ENCODE measurements at places on chromosomes 16 and 17.

- no peak for DNase-seq
Observed at GRCh38 chr17:1304522-1304921, 25.1 kb downstream of the TRARG1 start.

DNA sequence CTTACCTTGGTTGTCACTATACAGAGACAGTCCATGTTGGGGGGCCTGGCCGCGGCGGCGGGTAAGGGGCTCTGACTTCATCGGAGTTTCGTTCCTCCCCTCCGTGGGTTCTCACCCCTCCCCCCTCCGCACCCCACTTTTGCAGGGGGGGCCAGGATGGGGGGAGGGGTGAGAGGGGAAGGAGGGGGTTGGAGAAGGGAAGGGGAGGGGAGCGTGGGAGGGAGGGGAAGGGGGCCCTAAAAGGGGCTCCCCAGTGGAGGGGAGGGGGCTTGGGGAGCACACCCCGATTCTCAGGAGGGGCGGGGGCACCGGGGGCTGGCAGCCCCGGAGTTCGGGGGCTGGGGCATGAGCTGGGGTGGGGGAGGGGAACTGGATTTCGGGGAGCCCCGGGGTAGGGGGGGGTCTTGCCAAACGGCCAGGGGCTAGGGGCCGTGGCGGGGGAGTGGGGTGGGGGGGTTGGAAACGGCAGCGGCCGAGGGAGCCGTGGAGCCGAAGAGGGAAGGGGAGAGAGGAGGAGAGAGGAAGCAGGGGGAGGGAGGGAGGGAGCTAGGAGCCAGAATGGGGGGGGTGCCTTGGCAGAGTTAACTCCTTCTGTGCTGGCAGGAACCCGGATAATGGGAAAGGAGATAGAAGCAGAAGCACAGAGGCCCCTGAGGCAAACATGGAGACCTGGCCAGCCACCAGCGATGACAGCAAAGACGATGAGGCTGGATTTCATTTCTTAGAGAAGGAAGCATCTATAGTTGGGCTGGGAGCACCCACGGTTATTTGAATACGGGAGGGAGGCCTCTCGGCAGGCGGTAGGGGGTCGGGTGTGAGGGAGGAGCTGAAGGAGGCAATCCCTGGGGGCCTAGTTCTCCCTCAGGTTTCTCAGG is 2.3 kb downstream of the DLG4 start:
- DNase-seq: no peak

DNA sequence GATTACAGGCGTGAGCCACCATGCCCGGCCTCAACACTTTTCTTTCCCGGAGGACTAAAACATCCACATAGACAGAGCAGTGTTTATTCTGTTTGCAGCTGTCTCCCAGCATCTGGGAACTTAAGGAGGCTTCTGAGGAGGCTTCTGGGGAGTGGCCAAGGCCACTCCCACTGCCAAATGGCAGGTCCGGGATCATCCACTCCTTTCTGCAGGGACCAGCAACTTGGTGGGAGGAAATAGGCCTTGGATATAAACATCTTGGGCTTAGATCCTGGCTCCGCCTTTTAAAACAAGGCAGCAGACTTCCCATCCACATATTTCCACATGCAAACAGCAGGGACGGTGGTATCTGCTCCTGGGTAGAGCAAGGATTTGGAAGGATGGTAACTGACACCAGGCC is 14.1 kb upstream of the SPATA32 start:
- no peak for DNase-seq

- DNase-seq: no peak
Observed at GRCh38 chr16:74795104-74795503, 20.5 kb upstream of the FA2H start.

DNA sequence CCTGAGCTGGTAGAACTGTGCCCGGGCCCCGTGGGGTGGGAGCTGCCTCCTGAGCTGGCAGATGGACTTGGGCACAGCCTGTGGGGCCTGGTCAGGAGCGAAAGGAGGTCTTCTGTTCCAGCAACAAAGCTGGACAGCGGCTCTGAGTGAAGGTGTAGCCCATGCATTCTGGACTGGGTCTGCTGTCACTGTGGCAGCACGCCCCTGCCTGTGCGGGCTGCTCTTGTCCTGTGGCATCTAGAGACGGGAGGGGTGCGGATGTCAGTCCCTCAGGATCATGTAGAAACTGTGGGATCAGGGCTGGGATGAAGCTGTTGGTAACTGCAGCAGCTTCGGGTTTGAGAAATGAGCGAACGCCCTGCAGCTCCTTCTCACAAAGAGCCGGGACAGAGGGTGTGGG is 19.4 kb downstream of the BAIAP2 start:
- DNase-seq: no peak

GRCh38 chr16:48244863-48245195 is 729 bp downstream of the LONP2 start:
- DNase-seq: no peak

DNA sequence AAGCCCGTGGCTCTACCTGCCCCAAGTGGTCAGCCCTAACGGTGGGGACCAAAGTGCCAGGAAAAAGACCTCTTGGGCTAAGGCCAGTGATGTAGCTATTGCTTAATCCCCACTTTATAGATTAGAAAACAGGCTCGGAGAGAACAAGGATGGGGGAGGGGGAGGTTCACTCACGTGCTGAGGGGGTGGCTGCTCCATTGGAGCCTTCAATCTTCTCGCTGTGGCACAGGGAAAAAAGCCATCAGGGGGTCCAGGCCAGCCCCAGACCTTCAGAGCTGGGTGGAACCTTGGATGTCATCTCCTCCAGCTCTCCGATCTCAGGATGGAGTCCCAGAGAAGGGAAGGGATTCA is 45.9 kb downstream of the SRCIN1 start:
- no peak for DNase-seq

DNA sequence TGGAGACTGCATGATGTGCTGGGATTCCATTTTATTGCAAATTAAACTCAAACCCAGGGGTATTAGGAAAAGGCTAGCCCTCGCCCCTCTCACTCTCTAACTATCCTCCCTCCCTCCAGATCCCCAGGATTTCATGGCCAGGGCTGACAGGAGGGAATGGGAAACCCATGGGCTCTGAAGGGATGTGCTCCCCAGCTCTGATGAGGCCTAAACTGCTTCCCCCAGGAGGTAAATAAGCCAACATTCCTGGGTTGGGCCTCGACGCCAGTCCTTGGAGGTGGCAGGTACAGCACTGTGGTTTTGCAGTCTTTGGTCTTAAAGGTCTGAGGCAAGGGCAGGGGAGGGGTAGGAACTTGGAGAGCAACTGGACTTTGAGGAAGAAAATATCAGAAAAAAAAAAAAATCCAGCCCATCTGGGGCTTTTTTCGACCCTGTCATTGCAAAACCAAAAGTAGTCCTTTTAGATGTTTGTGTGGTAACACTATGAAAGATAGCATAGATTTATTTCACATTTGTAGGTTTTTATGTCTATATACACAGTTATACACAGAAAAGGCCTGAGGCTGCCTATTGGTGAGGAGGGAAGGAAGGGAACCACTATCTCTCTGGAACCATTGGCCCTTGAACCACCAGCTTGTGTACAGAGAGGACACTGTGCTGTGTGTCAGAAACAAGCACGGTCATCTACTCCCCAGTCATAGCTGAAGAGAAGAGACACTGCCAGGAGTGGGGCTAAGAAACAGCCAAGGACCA is 12.0 kb downstream of the C17orf113 start:
- no peak for DNase-seq

DNA sequence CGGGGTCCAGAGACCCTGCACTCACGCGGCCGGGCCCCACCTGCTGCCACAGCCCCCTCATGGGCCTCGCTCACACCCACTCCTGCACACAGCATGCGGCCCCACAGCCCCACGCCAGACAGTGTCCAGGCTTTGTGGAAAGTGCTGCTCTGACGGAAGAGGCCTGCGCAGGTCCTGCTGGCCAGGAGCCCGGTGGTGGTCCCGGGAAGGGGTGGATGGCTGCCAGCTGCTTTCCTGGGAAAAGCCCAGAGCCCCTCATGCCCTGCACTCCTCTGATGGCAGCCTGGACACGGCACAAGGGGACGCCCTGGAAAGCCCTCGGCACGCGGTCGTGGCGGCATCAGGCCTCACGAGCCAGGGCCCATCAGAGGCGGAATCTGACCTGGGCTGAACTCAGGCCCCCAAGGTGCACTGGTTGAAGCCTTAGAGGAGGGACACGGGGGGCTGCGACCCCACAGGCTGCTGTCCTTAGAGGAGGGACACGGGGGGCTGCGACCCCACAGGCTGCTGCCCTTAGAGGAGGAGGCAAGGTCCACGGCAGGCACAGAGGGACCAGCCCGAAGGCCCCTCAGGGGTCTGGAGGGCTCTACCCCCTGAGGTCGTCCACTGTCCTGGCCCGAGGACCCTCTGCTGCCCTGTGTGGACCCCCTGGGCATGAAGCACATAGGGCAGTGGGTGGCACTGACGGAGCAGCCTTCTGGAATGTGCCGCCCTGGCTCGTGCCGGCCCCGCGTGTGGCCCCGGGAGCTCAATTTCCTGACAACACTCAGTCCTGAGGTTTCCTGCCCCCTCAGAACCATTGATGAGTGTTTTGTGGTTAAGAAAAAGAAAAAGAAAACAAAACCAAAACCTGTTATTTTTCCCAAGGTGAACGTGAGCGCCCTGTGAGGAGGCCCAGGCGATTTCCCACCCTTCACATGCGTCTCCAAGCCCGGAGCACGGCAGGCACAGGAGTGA is 22.1 kb downstream of the SOX8 start:
- DNase-seq: peak; percentile 42

GRCh38 chr17:3989041-3989886 is 25.0 kb upstream of the ATP2A3 start:
- DNase-seq: no peak

DNA sequence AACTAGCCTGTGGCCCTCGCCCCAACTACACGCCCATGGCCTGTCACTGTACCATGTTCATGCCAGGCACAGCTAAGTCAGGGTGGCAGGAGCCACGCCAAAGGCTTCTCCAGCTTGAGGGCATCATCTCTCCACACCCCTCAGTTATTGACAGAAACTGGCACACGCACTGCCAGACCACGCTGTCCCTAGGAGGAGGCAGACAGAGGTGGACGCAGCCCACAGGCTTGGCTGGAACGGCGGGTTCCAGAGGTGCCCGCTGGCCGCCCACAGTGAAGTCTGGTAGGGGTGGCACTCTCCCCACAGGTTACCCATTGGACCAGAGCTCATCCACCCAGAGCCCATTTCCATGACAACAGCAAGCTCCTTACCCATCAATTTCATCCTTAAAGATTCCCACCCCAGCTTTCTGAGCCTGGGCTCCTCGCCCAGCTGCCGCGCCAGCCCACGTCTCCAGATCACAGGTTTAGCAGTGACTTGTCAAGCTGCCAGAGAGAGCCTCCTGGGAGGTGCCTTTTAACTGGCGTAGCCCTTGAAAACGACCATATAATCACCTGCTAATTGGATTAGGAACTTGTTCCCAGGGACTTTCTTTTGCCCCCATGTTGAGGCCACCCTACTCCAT is 27.9 kb downstream of the RPRML start:
- DNase-seq: no peak

DNA sequence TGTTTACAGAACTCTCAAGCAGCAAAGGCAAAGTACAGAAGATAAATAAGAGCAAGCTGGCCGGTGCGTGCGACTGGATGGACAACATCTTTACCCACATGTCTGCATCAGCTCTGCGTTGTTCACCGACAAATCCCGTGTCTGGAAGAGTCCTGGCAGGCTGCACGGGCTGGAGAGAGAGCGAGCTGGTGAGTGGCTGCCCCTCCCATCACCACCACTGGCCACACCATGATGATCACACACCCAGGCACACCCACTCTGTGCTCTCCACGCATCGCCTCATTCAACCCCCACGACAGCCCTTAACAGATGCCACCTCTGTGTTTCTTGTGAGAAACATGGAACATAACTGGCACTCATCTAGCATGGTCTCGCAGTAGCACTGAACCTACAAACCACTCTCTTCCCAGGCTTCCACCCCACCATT is 59.2 kb downstream of the ANKRD11 start:
- no peak for DNase-seq

GRCh38 chr16:59905131-59905530 is 1171.0 kb upstream of the GOT2 start:
- no peak for DNase-seq

- DNase-seq: no peak
Observed at GRCh38 chr17:34199454-34199853, 55.6 kb upstream of the CCL2 start.

DNA sequence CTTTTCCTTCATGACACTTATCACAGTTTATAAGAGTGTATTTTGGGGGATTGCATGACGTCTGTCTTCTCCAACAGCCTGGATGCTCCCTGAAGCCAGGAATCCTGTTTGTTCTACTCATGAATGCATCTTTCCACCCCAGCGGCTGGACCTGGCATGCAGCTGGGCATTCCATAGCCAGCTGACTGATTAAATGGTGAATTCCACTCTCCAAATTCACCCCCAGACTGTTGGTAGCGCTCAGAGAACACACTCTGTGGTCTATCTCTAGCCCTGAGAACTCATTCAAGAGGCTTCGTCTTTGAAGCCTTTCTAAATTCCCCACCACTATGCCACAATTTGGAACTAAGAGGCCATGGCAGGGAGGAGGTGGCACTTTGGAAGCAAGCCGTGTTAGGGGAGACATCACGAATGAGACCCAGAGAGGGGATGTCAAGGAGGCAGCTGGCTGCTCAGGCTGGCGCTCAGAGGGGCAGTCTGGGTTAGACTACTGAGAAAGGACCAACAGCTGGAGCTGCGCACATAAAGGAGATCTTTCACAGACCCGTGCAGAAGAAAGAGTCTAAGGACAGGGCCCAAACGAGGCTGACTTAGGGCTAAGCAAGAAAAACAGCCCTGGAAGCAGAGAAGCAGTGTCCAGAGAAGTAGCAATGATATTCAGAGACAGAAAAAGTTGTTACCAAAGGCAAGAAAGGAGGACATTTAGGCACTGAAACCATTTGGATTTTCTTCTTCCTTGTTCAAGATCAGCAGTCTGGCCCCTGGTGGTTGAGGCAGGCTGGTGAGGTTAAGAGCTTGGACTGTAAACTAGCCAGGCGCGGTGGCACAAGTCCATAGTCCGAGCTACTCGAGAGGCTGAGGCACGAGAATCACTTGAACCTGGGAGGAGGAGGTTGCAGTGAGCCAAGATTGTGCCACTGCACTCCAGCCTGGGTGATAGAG is 42.4 kb upstream of the ZNF629 start:
- no peak for DNase-seq

DNA sequence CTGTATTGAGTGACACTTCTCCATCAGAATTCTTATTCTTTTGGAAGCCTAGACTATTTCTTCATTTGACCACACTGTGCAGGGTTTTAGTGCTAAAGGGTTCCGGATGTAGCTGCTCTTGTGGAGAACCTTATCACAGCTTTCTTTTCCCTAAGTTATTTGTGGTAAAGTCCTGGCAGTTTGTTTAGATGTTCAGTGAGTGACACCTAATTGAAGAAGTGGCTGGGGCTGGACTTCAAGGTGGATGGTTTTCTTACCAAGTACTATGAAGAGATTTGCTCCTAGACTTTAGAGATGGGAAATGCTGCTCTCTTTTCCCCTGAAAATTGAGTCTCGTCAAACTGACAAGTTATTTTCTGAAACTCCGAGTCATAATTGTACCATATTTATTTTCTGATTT is 144.0 kb upstream of the TBX2 start:
- no peak for DNase-seq

GRCh38 chr17:78862073-78863023 is 21.7 kb upstream of the USP36 start:
- DNase-seq: no peak
